Spleen (tissue), 13 donors: ENCODE measurements at places on chromosomes 4 and X. TPM values are rescaled to one million over a fixed set of nuclear protein-coding genes. Genes with fewer than 3 reads are reported as not detected.

- no peaks in the 10 kb centered on the region for H3K36me3 ChIP-seq
- H3K27me3 ChIP-seq, result no peaks in the 10 kb centered on the region
- no peaks in the 10 kb centered on the region for H3K4me1 ChIP-seq
- H3K4me3 ChIP-seq, result no peak overlapping the region
- H3K27ac ChIP-seq, result no peak overlapping the region
- no peak for DNase-seq
Measured at GRCh38 chr4:76639288-76639687, 204.3 kb downstream of the SHROOM3 start.

DNA sequence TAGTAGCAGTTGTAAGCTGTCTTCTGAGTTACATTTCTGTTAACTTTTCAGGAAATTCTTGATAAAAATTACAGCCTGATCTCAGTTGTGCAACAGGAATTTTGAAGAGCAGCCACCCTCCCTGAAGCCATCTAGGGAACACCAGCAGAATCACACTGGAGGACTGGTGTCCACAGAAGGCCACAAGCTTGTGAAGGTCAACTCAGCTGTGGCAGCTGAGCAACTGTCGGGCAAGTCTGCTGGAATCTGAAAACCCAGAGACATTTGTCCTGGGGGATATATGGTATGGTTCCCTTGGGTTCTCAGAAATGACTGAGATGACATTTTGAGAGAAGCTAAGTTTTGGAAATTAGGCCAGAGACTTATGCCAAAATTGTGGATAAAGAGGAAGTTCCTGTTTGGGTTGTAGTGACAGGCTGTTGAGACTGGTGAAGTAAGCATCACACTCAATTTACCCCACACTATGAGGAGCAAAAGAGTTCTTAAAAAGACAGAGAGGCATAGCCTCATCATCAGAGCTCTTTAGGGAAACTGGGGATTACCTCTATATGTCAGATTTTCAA, 78.1 kb upstream of the TNIP3 start:
- no peak overlapping the region for H3K27ac ChIP-seq
- DNase-seq, result no peak
- H3K4me1 ChIP-seq, result no peaks in the 10 kb centered on the region
- H3K36me3 ChIP-seq, result no peaks in the 10 kb centered on the region
- H3K27me3 ChIP-seq, result no peaks in the 10 kb centered on the region
- H3K4me3 ChIP-seq, result no peak overlapping the region

MAD2L1 gene
- total RNA-seq, result 5.7 TPM

DNA sequence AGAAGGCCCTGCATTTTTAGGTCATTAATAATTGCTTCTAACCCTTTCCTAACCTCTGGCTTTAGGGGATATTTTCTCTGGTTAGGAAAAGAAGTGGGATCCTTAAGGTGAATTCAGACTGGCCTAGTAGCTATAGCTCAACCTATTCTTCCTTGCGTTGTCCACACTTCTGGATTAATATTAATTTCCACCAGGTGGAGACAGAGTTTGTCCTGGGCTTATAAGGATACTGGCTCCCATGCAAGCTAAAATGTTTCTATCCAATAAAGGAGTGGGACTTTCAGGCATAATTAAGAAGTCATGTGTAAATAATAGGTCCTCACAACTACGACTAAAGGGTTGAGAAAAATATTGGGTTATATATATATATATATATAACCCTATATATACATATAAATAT, 860.0 kb upstream of the POU3F4 start:
- no peaks in the 10 kb centered on the region for H3K27me3 ChIP-seq
- no peak overlapping the region for H3K4me3 ChIP-seq
- H3K36me3 ChIP-seq, result no peaks in the 10 kb centered on the region
- H3K27ac ChIP-seq, result no peak overlapping the region

DNA sequence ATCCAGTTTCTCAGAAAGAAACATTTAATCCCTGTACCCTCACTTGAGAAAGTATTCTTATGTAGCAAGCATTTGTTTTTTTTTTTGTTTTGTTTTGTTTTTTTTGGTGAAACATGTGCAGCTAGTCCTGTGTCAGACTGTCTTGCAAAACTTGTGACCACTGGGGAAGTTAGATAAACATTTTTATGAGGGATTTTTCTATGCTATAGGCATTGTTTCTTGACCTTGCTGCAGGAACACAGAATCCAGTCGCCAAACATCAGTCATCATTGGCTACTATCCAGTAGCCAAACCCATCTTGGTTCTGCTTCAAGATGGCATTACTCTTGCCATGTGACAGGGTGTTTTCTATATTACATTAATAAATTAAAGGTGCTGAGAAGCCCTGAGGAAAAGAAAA, 7.7 kb upstream of the MAPK10 start:
- DNase-seq, result no peak
- no peaks in the 10 kb centered on the region for H3K36me3 ChIP-seq
- no peak overlapping the region for H3K27ac ChIP-seq
- H3K27me3 ChIP-seq, result no peaks in the 10 kb centered on the region
- no peak overlapping the region for H3K4me3 ChIP-seq

PDHA1 gene
- 101 TPM for total RNA-seq

DNA sequence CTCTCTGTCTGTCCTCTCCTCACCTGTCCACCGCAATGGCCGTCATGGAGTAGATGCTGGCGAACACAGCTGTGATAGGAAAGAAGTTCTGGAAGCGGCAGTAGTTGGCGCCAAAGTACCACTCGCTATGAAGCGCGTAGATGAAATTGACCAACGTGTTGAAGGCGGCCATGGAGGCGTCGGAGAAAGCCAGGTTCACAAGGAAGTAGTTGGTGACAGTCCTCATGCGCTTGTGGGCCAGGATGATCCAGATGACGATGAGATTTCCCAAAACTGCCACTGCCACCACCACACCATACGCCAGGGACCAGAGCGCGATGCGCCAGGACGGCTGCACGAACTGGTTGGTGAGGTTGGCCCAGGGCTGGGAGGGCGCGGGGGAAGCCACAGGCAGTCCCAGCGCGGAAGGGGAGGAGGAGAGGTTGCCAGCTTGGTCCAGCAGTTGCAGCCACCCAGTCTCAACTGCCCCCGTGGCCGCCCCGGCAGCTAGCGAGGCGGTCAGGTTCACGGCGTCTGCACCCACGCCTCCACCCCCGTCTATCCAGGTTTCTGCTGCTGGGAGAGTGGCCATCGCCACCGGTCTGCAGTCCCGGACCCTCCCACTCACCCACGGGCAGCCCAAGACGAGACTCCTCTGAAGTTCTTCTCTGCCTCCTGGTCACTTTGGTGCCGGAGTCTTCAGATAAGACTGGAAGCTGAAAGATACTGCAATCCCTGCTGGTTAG, 518 bp downstream of the TACR3 start:
- H3K4me3 ChIP-seq, result no peak overlapping the region
- no peak overlapping the region for H3K27ac ChIP-seq

DNA sequence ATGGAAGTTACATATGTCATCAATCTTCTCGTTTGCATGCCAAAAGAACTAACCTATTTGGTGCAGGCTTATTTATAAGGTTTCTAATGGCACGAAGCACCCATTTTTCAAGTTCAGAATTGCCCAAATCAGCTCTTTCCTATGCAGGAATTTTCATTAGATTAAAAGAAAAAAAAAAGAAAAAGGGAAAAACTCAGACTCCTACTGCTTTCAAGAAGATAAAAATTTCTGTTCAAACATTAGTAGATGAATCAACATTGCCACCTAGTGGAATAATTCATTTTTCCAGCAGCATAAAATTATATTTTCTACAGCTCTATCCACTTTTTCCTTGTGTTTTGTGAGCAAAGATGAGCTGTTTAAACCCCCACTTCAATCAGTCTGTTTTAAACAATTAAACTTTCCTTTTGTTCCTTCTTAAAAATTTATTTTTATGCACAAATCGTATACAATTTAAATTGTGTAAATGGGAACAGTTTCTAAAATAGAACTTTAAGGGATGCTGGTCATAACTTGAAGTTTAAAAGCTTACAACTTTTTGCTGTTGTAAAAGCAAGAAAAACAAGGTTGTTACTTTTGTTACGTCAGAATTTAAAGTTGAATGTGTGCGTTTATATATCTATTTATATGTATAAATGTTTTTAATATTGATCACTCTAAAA, 309.9 kb downstream of the ARAP2 start:
- no peaks in the 10 kb centered on the region for H3K27me3 ChIP-seq
- H3K4me3 ChIP-seq, result no peak overlapping the region

DNA sequence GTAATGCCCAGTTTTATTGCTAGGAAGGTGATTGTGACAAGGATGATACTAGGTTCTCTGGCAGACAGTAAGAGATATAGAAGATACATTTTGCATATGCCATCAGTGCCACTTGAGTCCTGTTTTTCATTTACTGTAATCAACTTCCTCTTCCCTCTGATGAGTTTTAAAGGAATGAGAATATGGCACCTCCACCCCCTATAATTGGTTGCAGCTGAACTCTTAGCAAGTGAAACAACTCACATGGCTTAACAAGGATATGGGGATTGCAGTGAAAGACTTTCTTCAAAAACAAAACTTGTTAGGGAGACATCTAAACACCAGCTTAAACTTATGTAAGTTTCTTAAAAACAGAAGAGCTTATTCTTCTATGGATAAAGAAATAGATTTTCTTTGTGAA, 90.0 kb downstream of the AREG start:
- H3K27ac ChIP-seq, result no peak overlapping the region
- no peak for DNase-seq
- no peaks in the 10 kb centered on the region for H3K4me1 ChIP-seq
- H3K36me3 ChIP-seq, result no peaks in the 10 kb centered on the region

DNA sequence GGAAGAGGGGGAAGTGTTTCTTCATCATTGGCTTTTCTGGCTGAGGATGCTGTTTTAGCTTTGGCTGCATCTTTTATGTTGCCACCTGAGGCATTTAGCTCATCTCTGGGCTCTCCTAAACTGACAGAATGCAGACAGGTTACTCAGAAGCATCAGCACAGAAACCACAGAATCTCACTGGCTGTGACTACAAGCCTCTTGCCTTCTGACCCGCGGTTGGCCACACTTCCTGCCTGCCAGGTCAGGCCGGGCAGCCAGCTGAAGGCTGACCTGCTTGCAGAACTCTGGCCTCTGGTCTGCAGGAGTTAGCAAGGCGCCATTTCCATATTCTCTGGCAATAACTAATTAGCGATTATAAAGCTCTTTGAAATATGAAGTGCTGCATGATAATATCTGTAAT, 366.5 kb downstream of the MID1IP1 start:
- H3K27me3 ChIP-seq, result peaks cover 1% of the 10 kb centered on the region
- H3K36me3 ChIP-seq, result no peaks in the 10 kb centered on the region
- no peak for DNase-seq
- no peak overlapping the region for H3K27ac ChIP-seq
- H3K4me1 ChIP-seq, result no peaks in the 10 kb centered on the region
- H3K4me3 ChIP-seq, result no peak overlapping the region
